OCI-M1 (cell line): ENCODE measurements at places on chromosomes 12 and 14.

DNA sequence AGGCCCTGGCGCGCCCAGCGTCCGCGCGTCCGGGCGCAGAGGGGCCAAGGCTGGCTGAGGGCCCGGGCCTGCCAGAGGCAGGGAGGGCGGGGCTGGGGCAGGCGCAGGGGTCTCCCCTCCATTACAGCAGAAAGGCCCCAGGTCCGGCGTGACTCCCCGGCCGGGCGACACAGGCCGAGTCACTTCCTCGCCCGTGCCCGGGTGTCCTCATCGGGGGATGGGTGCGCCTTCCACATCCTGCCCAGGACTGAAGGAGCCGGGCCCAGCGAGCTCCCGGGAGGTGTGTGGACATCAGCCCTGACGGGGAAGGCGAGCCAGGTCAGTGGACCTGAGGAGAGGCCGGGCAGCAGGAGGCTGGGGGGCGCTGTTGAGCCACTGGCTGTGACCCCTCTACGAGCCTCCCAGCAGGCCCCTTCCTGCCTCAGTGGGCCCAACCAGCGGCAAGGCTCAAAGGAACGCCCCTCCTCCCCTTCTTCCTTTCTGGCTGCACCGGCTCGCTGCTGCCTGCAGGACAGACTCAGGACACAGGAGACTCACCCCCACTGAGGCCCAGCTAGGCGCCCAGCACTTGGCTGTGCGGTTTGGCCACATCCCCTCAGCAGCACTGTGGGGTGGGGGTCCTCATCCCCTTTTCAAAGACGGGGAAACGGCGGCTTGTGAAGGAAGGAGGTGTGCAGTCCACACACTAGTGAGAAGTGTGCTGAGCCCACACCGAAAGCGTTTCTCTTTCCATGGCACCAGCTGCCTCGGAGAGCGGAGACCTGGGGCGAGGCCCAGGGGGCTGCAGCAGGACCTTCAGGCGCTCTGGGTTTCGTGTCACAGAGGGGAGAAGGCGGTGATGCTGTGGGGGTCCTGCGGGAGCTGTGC, 606 bp downstream of the TNFAIP2 start:
- no peak for DNase-seq

DNA sequence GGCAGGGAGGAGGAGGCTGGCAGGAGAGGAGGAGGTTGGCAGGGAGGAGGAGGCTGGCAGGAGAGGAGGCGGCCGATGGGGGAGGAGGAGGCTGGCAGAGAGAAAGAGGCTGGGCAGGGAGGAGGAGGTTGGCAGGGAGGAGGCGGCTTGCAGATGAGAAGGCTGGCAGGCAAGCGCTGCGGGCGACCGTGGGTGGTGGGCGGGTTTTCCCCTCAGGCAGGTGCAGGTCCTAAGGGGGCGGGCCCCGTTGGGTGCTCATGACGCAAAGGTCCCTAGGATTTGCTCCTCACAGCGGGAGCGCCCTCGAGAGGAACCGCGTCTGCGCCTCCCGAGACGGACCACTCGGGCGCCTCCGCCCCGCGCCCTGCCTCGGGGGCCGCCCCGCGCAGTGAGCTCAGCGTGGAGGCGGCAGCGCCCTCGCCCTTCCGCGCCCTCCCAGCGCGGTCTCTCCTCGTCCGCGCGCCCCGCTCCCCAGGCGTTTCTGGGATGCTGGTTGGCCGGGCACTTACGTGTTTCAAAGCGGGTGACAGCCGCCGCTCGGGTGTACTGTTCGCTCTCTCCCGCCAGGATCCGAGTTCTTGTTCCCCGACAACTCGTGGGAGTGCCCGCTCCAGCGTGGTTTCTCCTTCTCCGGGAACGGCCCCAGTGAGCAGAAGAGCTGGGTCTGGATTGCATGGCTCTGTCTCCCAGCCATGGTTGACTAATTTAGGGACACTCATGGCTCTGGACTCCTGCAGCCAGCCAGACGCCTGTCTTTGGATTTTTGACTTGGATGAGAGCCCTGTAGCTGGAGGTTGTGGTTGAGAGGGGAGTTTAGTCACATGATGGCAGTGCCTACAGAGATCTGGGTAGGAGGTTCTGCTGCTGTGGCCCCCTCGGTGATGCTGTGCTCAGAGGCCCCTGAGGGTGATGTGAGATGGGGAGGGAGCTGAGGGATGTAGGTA, 64.1 kb upstream of the PPP4R3A start:
- DNase-seq, result no peak

DNA sequence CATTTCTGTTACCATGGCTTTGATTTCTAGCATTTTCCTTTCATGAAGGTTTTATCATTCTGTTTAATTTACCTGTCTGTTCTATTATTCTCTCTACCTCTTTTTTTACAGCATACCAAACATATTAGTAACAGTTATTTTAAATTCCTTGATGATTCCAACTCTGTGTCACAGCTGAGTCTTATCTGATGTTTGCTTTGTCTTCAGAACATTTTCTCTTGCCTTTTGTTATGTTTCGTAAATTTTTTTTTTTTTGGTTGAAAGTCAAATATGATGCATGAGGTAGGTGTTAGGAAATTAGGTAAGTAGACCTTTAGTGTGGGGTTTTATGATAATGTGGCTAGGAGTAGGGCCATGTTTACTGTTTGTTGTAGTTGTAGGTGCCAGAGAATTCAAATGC, 496.4 kb downstream of the FOXG1 start:
- no peak for DNase-seq

DNA sequence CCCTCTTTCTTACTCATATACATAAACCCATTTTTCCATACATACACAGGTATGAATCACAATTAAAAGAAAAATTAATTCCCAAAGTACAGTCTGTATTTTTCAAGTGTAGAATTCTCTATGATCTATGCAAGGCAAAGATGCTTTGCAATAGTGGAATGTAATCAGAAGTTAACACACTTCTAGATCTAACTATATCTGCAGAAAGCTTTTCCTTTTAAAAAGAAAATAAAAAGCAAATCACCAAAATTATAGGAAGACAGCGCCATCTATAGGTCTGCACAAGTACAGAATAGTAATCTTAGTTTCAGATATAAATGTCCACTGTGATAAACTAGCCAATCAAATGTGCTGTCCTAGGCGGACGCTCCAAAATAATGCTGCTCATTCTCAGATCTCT, 22.0 kb downstream of the SLC25A21 start:
- DNase-seq, result peak; percentile 73

DNA sequence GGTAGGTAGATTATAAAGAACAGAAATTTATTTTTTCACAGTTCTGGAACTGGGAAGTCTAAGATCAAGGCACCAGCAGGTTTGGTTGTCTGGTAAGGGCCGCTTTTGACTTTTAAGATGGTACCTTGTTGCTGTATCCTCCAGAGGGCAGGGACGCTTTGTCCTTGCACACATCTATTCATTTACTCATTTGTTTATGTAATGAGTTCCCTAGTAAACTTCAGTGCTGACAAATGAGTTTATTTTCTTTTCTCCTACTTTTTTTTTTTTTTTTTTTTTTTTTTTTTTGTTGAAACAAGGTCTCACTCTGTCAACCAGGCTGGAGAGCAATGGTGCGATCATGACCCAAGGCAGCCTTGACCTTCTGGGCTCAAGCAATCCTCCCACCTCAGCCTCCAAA, 195.7 kb downstream of the FBXL14 start:
- DNase-seq, result peak; percentile 28
